ENCODE measurements at places on chromosomes 6 and 20.
A peak's percentile ranks its signal among the peaks of the same experiment; 100 is the strongest.

DNA sequence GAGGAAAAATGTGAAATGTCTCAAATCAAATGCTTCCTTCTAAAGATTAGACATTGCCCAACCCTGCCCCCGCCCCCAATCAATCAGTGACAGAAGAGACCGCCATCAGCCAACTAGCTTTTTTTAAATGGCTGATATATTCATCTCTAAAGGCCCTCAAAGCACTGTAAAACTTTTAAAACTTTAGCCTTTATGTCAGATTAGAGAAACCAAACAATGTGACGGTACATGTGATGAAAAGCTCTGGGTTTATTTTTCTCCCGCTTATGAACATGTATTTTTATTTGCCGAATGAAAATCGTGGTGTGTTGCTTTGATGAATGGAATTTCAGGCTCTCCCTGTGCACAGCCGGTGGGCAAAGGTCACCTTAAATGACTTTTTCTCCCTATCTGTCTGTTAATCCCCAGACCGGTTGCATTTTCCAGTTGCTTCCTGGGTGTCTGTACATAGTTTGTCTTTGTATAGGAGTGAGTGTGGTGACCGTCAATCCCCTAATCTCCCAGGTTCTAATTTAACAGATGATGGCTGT, 38.5 kb downstream of the TBC1D7 start:
- DNase-seq = peak; percentile 55

- DNase-seq = no peak
Measured at GRCh38 chr20:37309936-37310590, 20.6 kb downstream of the MANBAL start.

DNA sequence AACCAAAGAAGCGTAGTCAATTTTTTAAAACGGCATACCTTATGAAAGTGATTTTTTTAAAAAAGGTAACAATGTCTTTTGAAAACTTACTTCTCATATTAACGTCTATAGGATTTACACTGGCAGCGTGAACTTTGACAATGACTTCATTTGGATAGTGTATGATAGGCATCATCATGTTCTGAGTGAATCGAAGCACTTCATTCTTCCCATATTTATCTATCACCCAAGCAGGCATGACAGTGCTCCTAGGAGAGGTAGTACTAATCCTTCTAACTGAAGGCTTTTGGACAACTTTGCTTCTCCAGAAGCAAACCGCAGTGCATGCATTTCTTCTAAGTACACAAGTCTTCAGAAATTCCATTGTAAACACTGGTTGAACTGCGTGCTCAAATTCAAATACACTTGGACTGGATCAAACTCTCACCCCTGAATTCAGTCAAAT, 618 bp downstream of the RTN4IP1 start:
- DNase-seq = no peak

DNA sequence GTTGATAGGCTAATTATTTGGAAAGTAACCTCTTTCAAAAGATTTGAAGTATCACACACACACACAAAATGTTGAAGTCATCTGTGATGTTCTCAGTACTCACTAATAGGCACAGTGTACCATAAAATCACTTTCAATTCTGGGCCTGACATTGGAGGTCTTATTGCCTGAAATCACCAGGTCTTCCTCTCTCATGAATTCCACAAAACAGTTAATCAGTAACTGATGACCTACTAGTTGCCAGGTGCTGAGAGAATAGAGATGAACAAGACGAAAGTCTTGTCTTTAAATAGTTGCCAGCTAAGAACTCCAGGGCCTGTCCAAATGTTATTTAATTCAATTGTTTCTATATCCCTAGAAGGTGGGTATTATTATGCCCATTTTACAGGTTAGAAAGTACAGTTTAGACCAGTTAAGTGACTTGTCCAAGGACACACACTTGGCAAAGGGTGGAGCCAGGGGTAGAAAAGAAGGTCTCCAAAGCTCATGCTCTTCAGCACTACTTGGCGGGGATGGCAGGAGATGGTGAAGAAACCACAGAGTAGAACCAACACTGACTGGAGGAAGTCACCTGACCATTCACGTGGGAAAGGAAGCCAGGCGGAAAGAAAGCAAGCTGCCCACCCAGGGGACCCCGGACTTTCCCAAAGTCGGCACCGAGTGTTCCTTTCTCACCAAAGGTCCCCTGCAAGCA, 116.4 kb downstream of the KIF6 start:
- DNase-seq = no peak

GRCh38 chr6:42135722-42136121, 6.7 kb downstream of the C6orf132 start:
- DNase-seq = no peak

DNA sequence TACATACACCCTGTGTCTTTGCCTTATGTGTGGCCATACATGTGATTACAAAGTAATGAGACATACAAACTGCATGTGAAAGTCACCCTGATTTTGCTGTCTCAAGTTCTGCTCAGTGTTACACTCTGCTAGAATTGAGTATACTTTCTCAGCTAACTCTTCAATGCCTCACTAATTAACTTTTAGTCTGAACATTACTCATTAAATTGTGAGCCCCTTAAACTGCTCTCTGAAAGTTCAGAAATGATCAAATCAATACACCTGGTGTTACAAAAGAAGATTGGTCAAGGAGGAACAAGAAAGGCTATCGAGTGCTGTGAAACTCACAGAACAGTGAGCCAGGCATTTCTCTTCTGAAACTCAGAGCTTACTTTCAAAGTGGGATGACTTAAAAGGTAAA, 71.3 kb downstream of the MKKS start:
- no peak for DNase-seq

DNA sequence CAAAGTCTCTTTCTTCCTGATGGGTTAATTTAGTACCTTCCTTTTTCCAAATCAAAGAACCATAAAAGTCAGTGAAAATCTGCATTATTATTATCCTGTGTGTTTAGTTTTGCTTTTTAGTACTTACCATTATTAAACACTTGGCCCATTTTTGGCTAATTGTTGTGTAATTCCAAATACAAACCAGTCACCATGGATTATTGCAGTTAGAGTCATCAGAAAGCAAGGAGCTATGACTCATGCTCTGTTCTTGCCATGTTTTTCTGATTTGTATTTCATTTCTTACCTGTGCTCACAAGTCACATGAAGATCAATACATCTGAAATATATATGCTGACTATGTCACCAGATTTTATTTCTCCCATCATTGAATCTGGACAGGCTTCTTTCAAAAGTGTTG, 31.3 kb downstream of the SLC22A3 start:
- no peak for DNase-seq

DNA sequence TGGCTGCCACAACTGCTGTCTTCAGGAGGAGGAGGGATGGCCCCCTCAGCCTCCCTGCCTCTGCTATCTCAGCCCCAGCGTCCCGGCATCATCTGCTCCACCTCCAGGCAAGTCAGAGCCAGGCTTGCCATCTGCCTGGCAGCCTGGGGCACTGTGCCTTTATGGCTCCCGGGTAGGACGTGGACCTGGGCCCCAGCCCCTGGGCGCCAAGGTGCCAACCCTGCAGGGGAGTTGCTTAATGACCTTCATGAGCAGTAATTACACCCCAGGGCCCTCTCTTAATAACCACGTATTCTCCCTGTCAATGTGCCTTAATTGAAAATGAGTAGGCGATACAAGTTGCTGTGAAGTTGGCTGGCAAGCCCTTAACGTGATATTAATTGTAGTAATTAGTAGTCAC, 122.1 kb upstream of the MLN start:
- no peak for DNase-seq

- DNase-seq = no peak
Measured at GRCh38 chr20:33927724-33928123, 66.0 kb upstream of the RALY start.

DNA sequence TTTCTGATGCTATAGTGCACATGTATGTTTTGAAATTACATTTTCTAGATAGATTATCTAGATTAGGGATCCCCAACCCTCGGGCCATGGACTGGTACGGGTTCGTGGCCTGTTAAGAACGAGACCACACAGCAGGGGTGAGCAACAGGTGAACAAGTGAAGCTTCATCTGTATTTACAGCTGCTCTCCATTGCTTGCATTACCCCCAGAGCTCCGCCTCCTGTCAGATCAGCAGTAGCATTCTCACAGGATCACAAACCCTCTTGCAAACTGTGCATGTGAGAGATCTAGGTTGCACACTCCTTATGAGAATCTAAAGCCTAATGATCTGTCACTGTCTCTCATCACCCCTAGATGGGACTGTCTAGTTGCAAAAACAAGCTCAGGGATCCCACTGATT, 10.4 kb downstream of the CEP57L1 start:
- no peak for DNase-seq

DNA sequence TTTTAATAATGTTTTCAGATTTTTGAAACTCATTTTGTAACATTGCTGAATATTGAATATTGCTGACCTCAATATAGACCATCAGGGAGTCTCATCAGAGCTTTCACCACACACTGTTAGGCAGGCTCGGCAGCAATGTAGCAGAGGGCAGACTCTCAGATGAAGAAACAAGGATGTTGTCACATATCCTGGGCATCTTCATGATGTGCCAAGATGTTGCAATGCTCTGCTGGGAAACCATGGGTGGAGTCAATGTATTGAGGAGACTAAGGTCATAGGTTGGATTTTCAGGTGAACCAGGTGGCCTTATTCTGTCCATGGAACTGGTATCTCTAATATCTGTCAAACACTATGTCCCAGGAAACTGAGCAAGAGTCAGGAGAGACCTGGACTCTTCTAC, 27.3 kb downstream of the NR2E1 start:
- DNase-seq = no peak

GRCh38 chr6:80457439-80457933, 351.0 kb downstream of the BCKDHB start:
- no peak for DNase-seq

- no peak for DNase-seq
Measured at GRCh38 chr20:56843817-56844216, 214.7 kb downstream of the TFAP2C start.

DNA sequence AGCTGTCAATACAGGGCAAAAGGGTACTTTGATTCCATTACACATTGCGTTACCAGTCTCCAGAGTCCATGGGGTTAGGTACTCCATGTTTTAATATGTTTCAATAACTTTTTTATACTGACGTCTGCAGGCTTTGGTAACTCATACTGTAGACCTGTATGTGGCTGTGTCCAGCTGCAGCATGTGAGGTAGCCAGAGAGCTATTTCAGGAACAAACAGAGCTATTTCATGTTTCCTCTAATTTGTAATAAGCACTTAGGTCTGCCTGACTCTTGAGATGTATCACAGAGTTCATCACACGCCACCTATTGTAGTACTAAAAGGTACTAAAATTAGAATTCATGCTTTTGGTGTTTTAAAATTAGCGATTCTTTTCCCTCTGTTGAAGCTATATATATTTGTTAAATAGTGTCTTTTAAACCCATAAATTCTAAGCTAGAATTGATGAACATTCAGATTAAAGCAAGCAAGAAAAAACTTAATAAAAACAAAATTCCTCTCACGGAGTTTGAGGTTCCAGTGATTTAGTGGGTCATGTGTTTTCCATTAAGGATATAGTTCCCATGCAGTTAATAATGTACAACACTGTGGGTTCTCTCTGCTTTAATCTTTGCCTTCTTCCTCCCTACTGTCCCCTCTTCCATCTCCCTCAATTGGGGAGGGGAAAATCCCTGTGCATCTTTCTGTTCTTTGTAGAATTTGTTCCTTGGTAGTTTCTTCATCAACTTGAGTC, 37.0 kb downstream of the FOXO3 start:
- DNase-seq = no peak

DNA sequence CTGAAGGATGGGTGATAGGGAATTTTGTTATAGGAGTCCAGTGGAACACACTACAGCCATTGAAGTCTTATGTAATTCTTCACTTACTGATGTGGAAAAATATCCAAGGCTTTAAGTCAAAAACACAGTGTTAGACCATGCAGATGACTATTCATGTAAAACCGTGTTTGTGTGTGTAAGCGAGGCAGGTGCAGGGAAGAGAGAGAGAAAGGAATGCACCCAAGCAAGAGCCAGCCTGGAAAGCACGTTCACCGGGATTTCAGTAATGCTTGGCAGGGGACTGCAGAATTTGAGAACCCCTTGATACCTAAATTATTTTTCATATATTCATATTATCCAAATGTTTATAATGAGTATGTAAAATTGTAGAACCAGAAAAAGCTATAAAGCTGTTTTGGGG, 17.9 kb downstream of the RALGAPA2 start:
- DNase-seq = no peak

DNA sequence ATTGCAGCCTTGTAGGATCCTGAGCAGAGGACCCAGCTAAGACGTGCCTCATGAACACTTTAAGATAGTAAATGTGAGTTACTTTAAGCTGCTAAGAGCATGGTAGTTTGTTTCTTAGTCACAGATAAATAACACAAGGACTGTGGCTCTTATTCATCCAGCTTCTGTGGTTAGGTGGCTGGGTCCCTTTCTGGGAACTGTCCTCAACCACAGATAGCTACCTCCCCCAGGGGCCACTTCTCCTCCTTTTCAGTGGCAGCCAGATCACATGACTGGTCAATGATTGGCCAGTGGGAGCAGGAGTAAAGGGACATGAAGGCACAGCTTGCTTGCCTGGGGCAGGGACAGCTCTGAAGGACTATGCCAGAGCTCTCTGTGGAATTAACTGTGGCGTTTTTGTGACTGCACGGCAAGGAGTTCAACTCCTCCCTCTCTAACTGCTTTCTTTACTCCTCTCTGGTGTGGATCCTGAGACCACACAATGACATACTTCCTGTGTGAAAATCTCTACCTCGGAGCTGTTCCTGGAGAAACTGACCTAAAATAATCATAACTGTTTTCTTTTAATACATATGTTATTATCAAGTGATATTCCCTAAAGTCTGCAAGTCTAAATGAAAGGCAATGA, 76.5 kb downstream of the NRN1 start:
- DNase-seq = no peak

DNA sequence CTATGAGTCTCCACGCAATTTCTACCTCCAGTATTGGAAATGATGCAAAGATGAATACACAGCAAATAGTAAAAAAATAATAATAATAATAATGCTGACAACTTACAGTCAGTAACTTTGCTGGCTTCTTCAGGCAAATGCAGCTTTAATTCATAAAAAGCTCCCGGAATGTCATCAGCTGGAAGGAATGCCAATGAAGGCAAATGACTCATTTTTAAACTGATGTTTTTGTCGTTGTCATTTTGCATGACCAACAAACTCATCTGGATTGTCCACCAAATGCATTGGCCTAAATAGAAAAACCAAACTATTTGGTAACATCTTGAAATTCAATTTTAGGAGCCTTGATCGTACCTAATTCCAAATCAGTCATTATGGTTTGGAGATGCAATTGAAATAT, 217.1 kb downstream of the ALDH8A1 start:
- no peak for DNase-seq

GRCh38 chr6:12112540-12113189, 100.6 kb downstream of the HIVEP1 start:
- no peak for DNase-seq

DNA sequence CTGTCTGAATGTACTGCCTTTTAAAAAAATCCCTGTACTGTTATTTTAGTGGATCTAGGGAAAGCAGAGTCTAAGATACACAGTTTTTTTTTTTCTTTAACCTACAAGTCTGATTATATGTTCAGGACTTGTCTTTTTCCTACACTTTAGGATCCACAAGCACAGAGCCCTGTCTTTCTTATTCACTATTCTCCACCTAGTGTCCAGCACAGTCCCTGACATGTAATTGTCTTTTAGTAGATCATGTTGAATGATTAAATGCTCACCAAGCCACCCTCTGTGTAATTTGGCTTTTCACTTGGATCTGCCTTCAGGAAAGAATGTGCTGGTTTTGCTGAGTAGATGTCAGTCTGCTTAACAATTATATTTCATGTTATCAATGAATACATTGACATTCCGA, 35.8 kb upstream of the YWHAB start:
- DNase-seq = no peak

Measured in HuH-7.5 (cell line).